Airway epithelial cell (primary cell): ENCODE measurements at places on chromosomes 13 and 19. TPM values are rescaled to one million over a fixed set of nuclear protein-coding genes. Genes with fewer than 3 reads are reported as not detected.

SHC2 gene
- 0.07 and 0.14 TPM in 2 replicates for total RNA-seq

PGLYRP1 gene
- total RNA-seq, result not detected in 2 replicates

SULT2B1 gene
- 60.3 and 60.8 TPM in 2 replicates for total RNA-seq

ZNF787 gene
- total RNA-seq, result 14.1 and 17.1 TPM in 2 replicates
